ENCODE measurements at places on chromosomes 3 and 15.

- no peak for DNase-seq
Observed at GRCh38 chr3:196650740-196651311, 11.3 kb downstream of the NRROS start.

- no peak for DNase-seq
Observed at GRCh38 chr15:34124651-34125050, 22.8 kb downstream of the PGBD4 start.

DNA sequence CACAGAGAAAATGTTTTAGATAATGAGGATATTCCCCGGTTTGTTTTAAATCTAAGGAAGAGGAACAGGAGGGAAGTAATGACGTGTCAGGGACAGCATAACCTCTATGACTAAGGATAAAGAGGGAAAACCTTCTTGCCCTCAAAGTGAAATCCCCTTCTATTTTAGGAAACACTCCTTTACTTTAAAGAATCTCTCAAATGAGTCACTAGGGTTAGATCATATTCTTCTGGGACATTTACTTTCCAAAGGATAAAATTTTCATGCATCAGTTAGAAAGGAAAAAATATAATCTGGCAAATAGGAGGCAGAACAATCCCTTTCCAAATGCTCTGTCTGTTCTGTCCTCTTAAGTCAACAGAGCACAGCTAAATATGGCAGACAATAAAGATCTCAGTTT, 43.2 kb upstream of the UBE2E2 start:
- no peak for DNase-seq

DNA sequence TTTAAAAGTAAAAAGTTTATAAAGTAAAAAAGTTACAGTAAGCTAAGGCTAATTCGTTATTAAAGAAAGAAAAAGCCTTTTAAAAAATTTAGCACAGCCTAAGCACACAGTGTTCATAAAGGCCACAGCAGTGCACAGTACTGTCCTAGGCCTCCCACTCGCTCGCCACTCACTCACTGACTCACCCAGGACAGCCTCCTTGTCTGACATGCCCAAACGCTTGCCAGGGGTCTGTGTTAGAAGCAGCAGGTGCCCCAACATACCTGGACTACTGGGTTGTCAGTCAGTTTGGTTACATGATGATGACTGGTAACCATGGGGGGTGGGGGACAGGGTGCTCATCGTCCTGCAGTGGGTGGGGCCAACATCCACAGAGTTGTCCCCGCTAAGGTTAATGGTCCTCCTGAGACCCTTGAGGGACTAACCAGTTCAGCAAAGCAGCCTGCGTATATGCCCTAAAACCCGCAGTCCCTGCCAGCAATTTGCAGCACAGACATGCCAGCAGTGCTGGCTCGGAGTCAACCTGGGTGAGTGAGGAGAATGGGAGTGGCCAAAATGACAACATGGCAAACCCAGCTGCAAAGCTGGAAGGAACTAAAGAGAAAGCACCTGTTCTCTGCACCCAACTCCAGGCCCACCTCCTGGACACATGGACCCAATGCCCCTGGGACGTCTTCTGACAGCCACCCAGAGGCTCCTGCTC, 49.2 kb downstream of the CYFIP1 start:
- DNase-seq, result no peak

Measured in effector CD4-positive, alpha-beta T cell (primary cell).